ENCODE measurements at places on chromosomes 2 and 18.

- no peak for DNase-seq
Measured at GRCh38 chr2:73984922-73985307, 205 bp downstream of the TET3 start.

DNA sequence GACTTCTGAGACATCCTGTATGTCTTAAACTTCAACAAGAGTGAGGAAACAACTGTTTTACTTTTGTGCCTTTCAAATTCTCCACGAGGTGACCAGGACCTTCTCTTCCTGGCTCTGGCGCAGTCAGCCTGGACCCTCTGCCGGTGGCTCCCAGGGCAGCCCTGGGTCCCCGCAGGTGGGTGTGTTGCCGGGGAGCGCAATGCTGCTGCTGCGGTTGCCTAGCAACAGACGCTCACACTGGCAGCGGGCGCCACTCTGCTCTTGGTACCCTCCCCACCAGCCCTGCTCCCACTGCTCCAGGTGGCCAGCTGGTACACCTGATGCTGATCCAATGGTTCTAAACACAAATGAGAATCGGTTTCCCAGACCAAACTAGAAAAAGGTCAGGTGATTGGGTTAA, 58.7 kb downstream of the GNAL start:
- no peak for DNase-seq

- DNase-seq = peak; percentile 51
Measured at GRCh38 chr2:55519938-55520885, 694 bp downstream of the CFAP36 start.

GRCh38 chr18:7575465-7576028, 8.4 kb downstream of the PTPRM start:
- peak; percentile 71 for DNase-seq

DNA sequence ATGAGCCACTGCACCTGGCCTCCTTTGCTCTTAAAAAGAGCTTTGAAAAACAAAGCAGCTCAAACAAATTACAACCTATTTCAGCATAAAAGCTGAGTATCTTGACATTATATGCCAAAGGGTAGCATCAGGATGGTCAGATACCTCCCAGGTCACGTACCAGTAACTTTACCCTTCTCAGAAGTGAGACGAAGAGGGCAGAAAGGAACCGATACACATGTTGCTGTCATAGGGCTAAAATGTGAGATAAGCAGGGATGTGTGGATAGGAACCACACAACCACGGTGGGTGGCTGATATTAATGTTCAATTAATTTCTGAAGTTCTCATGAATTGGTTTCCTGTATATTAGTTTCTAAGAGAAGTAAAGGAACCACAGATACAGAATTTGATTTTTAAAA, 12.6 kb upstream of the RNU2-63P start:
- no peak for DNase-seq
